ENCODE measurements at places on chromosomes 5 and 9. TPM values are rescaled to one million over a fixed set of nuclear protein-coding genes. Genes with fewer than 3 reads are reported as not detected.

The PCDH12 gene
- total RNA-seq: not detected

The PRRX2 gene
- 20.1 TPM for total RNA-seq

DNA sequence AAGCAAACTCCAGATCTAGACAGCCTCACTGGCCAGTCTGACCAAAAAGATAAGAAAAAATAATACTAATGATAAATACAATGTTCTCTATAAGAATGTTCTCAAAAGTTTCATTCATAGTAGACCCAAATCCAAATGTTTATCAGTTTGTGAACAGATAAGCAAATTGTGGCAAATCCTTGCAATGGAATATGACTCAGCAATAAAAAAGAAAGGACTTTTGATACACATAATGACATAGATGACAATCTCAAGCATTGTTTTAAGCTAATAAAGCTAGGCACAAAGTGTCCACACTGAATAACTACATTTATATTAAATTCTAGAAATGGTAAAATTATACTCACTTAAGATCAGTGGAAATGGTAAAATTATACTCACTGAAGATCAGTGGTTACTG is 195.4 kb upstream of the TYRP1 start:
- no peak for DNase-seq

DNA sequence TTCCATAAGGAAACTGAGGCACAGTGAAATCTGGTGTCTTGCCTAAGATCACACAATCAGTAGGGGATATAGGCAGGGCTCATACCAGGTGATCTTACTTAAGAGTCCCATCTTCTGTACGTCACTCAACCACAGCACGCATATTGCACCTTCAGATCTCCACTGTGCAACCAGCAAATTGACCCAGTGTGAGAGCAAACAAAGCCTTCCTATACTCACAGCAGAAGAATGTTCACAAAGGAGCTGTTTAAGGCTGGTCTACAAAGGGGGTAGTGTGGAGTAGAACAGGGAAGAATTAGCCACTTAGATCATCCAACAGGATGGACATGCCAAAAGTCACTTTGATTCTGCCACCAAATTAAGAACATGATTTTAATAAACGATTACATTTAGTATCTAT is 305.9 kb downstream of the SLIT3 start:
- no peak for DNase-seq

GRCh38 chr5:154546719-154547118 is 68.7 kb upstream of the HAND1 start:
- DNase-seq: no peak

DNA sequence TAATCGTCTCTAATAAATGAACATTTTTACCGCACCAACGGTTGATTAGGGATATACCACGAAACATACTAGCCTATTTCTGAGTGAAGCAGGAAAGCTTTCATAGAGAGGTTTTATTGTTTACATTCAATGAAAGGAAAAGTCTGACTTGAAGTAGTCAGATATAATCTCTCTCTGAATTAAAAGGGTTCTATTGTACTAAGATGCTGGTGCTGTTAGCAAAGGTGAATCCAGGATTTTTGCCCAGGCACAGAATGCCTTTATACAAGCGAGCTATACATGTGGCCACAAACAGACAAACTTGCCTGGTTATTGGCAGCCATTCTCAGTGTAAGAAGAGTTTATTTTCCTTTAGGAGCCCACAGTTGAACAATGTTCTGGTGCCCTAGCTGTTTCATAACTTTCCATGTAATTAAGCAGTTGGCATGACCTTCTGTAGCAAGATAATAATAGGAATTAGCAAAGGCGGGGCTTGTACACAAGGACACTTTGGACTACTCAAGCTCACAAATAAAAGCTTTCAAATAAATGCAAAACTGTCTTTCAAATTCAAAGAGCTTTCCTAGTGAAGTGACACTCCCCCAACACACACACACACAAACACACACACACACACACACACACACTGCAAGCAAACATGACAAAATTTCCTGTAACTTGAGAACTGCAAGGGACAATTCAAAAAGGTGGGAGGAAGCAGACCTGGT is 198.7 kb upstream of the MAP3K1 start:
- DNase-seq: no peak

The SPTLC1 gene
- total RNA-seq: 35.3 TPM

DNA sequence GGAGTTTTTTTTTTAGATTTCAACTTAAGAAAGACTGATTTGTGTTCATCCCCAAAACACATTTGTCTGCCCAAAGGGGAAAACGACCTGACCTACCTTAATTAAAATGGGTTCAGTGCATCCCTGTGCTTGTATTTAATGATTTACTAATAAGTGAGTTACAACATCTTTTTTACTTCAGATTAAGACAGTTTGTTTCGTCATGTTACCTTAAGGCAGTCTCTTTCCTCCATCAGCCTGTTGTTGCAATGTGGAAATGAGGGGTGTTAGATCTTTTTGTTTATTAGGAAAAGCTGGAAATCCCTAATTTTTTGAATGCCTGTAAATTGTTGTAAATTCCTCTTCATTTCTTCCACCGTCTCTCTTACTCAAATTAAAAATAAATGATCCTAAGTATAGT is 177.5 kb downstream of the GDNF start:
- no peak for DNase-seq

DNA sequence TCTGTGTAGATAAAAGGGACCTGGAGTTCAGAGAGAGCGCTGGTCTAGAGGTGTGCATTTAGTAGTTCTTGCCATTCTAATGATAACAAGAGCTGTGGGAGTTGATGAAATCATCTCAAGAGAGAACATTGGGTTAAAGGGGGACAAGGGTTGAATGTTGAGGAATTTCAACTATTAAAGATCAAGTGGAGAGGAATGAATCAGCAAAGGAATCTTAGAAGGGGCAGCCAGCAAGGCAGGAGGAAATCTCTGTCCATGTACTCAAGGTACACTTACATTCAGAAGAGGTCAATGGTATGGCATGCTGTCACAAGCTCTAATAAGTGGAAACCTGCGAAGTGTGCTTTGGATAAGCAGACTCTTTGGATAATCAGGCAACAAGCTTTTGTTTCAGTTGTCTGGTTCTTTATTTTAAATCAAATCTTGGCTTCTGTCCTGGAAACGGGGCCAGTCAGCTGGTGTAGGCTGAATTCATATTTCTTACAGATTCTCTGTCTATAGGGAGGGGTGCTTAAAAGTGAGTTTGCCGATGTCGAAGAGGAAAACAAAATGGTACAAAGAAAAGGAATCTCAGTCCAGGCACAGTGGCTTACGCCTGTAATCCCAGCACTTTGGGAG is 320.5 kb upstream of the CD180 start:
- DNase-seq: no peak

The QRFP gene
- not detected for total RNA-seq

- no peak for DNase-seq
These were observed 644 bp downstream of the IER5L start for GRCh38 chr9:129177443-129177790.

GRCh38 chr9:38251036-38251860 is 141.3 kb upstream of the ALDH1B1 start:
- no peak for DNase-seq

GRCh38 chr9:3516667-3517330 is 9.0 kb downstream of the RFX3 start:
- no peak for DNase-seq

DNA sequence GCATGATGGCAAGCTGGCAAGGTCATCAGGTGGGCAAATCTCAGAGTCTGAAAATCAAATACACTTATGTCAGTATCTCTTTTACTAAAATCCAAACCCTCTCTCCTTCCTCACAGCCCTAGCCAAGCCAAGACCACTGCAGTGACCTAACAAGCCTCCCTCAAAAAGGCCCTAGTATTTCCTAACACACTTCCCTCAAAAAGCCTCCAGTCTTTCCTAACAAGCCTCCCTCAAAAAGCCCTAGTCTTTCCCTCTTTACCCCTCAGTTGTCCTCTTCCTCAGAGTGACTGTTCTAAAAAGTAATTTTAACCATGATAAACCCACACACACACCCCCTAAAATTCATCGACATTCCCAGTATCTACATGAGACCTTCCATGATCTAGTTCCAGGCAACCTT is 140.0 kb downstream of the CDK5RAP2 start:
- no peak for DNase-seq

The SLC27A6 gene
- 0.10 TPM for total RNA-seq

The LCN15 gene
- not detected for total RNA-seq

GRCh38 chr9:87141124-87141523 is 193.8 kb upstream of the GAS1 start:
- no peak for DNase-seq

- no peak for DNase-seq
These were observed 462.2 kb downstream of the DIRAS2 start for GRCh38 chr9:90180381-90180780.

GRCh38 chr5:103466495-103466894 is 96.1 kb downstream of the NUDT12 start:
- DNase-seq: peak; percentile 30

DNA sequence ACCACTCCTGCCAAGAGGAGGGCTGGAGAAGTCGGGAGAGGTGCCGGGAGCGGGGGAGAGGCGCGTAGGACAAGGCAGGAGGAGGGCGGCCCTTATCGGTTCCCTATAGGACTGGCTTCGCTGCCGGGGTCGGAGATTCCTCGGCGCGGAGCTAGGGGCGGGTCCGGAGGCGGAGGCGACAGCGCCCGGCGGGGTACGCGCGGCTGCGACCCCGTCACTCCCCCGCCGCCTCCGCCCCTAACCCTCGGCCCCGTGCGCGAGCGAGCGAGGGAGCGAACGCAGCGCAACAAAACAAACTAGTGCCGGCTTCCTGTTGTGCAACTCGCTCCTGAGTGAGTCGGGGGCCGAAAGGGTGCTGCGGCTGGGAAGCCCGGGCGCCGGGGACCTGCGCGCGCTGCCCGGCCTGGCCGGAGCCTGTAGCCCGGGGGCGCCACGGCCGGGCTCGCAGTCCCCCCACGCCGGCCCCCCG is 2.0 kb downstream of the GLIS3 start:
- peak; percentile 59 for DNase-seq
